GM13976 (cell line): ENCODE measurements at places on chromosomes 5 and 9.

DNA sequence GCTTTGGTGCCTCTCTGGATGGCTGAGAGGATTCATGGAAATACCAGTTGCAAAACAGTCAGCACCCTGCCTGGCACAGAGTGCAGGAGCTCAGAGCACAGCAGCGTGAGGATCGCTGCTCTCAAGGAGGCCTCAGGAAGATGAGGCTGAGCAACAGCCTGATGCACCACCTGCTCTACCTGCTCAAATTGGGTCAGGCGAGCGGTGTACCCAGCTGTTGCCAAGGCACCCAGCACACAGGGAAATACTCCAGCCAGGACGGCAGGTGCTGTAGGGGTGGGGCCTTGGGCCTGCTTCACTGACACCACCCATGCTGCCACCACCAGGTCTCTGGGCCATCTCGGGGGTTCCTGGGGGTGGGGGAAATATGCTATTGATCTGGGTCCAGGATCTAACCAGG, 4.3 kb downstream of the EEIG1 start:
- no peak for DNase-seq

GRCh38 chr5:33793836-33794549, 97.8 kb downstream of the ADAMTS12 start:
- DNase-seq, result no peak

DNA sequence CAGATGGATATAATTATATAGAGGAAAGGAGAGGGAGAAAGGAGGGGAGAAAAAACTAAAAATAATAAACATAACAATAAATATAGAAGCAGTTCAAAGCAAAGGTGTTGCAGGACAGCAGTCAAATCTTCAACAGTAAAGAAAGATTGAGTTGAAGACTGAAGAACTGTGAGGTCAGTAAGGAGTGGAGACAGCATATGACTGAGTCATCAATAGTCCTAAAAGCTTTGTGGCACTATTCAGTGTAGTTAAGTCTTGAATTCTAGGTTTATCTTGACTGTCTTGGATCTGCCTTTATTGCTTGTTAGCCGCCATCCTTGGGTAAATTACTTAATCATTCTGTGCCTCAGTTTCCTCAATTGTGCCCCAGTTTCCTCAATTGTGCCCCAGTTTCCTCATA, 137.0 kb downstream of the MRPS30 start:
- no peak for DNase-seq

DNA sequence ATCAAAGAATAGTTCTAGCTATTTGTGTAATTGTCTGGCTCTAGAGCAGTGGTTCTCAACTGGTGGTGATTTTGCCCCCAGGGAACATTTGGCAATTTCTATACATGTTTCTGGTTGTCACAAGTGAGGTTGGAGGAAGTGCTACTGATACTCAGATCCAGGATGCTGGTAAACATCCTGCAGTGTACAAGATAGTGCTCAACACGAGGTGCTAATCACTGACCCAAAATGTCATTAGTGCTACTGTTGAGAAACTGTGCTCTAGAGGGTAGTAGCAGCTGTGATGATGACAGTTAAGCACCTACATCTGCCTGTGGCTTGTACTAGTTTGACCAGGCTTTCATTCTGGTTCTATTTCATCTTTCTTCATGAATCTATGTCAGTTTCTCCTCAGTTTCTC, 22.1 kb downstream of the LRRC19 start:
- no peak for DNase-seq

- DNase-seq, result no peak
Observed at GRCh38 chr9:125146247-125146646, 2.9 kb upstream of the SCAI start.

- DNase-seq, result peak; percentile 33
Observed at GRCh38 chr5:94744906-94745305, 126.4 kb downstream of the SLF1 start.

- no peak for DNase-seq
Observed at GRCh38 chr5:64973215-64973614, 204.5 kb downstream of the CWC27 start.

DNA sequence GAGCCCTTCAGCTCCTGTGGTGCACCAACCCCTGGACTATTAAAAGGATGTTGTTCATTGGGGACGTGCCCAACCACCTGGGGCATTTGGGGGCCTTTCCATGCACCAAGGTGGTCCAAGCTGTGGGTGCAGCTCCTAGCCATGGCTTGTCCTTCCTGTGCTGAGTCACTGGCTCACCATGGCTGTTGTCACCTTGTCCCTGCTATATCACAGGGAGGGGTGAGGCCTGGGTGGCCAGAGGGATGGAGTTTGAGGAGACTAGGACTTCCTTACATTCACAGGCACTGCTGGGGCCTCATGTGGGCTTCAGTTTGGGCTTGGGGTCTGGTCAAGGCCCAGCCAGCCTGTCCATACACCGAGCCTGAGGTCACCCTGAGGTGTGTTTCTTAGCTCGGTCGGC, 45.5 kb downstream of the PHF2 start:
- no peak for DNase-seq

- DNase-seq, result no peak
Observed at GRCh38 chr9:108815156-108815555, 40.6 kb downstream of the ACTL7B start.

DNA sequence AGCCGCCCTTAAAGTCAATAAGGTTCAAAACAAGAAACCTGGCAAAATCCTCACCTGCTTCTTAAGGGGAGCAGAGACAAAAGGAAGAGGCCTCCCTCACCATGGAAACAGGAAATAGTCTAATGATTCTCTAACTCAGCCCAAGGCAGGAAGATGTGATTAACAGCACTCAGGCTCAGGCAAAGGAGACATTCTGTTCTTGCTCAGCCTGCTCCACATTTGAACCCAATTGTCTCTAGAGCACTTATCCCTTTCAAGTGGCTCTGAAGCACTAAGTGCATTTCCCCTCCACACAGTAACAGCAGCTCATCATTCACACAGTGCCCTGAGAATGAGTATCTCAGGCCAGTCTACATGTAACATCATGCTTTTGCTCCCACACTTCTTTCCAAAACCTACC, 72.3 kb downstream of the NIPSNAP3B start:
- DNase-seq, result no peak

GRCh38 chr5:139667001-139667729, 19.0 kb downstream of the CXXC5 start:
- DNase-seq, result no peak

DNA sequence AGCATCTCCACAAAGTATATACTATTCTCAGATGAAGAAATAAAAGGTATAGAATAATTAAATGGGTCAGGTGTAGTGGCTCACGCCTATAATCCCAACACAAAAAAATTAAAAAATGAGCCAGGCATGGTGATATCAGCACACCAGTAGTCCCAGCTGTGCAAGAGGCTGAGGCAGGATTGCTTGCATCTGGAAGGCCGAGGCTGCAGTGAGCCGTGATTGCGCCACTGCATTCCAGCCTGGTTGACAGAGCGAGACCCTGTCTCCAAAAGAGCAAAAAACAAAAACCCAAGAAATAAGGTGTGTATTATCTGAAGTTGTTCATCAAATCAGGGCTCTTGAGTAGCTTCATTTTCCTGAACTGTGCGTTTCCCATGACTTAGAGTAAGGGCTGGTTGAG, 83.2 kb upstream of the MYO10 start:
- no peak for DNase-seq

GRCh38 chr5:74816875-74817274, 49.3 kb downstream of the FAM169A start:
- DNase-seq, result no peak

DNA sequence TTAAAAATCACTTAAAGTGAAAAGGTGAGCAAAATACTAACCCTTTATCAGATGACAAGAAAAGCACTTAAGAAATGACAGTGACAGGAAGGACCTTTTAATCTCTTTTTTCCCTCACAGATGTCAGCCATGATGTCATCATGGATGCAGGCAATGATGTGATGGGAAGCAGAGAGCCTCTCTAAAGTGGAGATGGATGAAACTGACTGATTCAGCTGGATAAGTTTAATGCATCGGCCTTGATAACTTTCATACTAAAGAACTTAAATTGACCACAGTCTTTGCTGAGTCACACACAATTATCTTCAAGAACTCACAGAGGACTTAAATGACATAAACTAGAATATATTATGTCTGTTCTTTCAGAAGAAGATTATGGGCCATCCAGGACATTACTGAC, 153.2 kb upstream of the FGF10 start:
- DNase-seq, result no peak

GRCh38 chr9:72772661-72773060, 180.2 kb downstream of the ALDH1A1 start:
- no peak for DNase-seq

DNA sequence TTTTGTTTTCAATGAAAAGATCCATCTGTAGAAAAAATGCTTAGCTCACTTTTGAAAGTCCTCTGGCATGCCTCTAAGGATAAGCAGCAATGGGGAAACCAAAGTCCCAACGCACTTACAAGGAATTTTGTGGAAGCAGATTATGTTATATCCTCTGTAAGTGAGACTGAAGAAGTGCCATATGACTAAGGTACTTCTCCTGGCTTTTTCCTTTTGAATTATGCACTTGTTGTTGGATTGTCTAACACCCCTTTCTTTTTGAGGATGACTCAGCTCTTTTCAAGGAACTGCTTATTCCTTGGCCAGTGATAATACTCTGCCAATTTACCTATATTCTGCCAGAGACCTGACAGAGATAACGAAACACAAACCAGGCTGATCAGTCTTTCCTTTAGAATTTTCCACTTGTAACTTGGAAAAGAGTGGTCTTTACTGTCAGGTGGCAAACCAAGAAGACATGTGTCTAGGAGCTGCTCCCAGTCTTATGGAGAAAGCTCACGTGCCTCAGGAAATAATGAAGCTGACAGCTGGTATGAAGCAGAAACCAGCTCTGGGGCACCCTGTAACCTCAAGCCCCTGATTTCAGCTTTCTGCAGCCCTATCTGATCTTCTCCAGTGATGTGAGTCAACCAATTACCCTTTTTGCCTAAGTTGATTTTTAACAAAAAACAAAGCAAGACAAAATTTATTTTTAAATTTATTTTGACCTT, 290.8 kb upstream of the FBXL7 start:
- DNase-seq, result no peak

DNA sequence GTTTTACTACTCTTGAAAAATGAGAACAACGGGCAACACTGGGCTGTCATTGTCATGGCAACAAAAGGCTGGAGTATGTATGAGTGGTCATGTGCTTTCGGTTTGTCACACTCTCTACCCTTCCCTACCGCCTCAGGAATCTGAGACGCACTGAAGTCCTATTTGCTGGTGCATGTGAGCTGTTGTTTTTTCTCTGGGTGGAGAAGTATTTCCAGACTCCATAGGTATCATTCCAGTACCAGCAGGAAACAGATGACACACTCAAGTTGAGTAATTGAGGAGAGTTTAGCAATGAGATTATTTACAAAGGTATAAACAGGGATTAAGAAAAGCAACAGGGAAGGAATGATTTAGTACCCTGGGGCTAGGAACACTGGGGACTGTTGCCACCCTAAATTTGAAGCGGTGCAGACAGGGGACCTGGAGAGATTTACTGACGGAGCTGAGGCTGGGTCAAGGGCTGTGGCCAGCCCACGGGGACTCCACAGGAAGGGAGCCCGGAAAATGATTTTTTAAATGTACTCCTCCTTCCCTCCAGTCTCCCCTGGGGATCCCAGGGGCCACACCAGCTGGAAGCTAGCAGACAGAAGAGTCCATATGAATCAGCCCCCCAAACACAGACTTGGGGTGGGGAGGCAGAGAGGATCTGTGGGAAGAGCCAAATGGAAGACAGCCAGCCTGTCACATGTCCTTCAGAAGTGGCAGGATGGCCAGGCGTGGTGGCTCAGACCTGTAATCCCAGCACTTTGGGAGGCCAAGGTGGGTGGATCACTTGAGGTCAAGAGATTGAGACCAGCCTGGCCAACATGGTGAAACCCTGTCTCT, 13.2 kb upstream of the ZBTB43 start:
- DNase-seq, result no peak

- DNase-seq, result no peak
Observed at GRCh38 chr5:67672636-67673035, 476.0 kb upstream of the CD180 start.

GRCh38 chr5:172123269-172123692, 64.7 kb downstream of the STK10 start:
- DNase-seq, result no peak

- DNase-seq, result no peak
Observed at GRCh38 chr9:129068990-129069861, 11.7 kb upstream of the DOLPP1 start.

- DNase-seq, result no peak
Observed at GRCh38 chr9:116933251-116933650, 246.1 kb downstream of the TRIM32 start.

DNA sequence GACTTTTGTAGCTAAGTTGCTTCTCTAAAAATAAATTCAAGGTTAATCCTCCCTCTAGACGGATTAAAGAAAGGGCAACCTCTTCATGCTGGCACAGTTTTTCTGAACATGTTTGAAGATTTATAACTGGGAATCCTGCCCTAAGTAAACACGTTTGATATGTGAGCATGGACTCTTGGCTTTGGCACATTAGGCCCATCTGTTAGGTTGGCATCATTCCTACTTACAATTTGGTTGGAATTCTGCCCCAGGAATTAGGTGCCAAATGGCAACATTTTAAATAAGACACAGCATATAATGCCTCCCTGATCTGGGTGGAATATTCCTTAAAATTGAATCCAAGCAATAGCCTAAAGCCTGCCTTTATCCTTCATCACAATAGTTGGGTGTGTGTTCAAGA, 372.3 kb upstream of the CDH18 start:
- no peak for DNase-seq
